ENCODE measurements at places on chromosomes 2 and 18. TPM values are rescaled to one million over a fixed set of nuclear protein-coding genes. Genes with fewer than 3 reads are reported as not detected.

Gene CRACDL
- total RNA-seq: 0.36 TPM

Gene LGALSL
- total RNA-seq: 0.22 TPM

Gene FAP
- total RNA-seq: not detected

Gene ITGB6
- total RNA-seq: not detected

Gene CAPG
- 21.7 TPM for total RNA-seq

Gene AFF3
- total RNA-seq: 15.4 TPM

Gene SATB2
- total RNA-seq: not detected

Gene LOXHD1
- not detected for total RNA-seq

Gene GAREM2
- 7.3 TPM for total RNA-seq

Measured in CD4-positive, alpha-beta T cell (primary cell).